ENCODE measurements at places on chromosomes 2 and 18. TPM values are rescaled to one million over a fixed set of nuclear protein-coding genes. Genes with fewer than 3 reads are reported as not detected.

- DNase-seq, result peak; percentile 93
These were observed 55.0 kb downstream of the ANKRD44 start for GRCh38 chr2:197255543-197255942.

- DNase-seq, result no peak
These were observed 144.1 kb upstream of the FOSL2 start for GRCh38 chr2:28248511-28248910.

- no peak for DNase-seq
These were observed 385.4 kb upstream of the RND3 start for GRCh38 chr2:150872756-150873395.

GRCh38 chr18:56515522-56515921, 122.9 kb downstream of the TXNL1 start:
- no peak for DNase-seq

DNA sequence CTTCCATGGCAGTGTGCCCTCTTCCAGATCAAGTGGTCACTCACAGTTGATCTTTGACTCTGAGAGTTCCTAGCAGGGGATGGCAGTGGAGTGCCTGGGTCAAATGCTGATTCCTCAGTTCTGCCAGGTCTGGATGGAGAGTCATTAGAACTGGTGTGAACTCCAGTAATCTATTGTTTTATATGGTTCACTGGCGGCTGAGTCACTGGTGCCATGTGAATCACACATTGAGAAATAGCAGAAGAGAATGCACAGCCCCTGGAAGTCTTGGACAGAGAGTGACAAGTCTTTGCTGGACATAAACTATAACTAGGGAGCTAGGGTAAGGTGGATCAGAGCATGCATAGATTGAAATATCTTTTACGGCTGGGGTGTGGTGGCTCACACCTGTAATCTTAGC, 86.9 kb downstream of the EIF2AK3 start:
- no peak for DNase-seq

DNA sequence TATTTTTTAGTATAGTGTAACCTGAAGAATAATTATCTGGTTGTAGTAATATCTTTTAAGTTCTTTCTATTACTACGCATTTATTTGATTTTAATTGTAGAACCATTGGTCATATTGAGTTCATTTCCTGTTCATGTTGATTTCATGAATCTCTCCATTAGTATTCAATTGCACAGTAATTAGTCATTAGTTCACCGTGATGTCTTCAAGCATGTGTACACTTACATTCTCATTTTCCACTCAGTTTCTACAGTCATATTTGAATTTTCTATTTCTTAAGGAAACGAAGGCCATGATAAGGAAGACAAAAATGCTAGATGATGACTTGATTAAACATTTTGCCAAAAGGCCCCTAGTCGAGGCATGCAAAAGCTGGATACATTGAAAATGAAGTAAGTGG, 333.7 kb upstream of the FANCL start:
- no peak for DNase-seq

Gene DSG4
- total RNA-seq, result not detected

Gene KCNIP3
- total RNA-seq, result 6.5 TPM

DNA sequence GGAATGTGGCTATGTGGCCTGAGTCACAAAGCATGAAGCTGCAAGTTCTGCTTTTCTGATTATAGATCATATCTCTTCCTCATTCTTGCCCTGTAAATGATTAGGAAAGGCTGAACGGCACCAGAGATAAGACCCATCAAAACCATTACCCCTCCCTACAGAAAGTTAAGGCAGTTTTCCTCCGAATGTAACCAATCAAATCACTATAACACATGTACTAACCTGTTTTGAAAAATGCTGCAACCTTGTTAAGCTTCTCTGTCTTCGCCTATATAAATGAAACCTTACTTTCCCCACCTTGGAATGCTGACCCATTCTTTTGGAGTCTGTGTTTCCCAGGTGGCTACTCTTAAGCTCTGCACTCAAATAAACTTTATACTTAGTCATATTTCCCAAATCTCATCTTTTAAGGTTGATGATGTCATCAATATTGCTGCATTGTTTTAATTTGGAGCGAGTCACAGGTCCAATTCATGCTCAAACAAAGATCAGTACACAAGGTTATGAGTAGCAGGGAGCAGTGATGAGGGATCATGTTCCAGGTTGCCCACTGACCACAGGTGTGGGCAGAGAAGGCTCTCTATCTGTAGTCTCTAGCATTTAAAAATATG, 662.3 kb downstream of the IRS1 start:
- DNase-seq, result no peak

Gene HJURP
- not detected for total RNA-seq

Gene AOX1
- 1.5 TPM for total RNA-seq

DNA sequence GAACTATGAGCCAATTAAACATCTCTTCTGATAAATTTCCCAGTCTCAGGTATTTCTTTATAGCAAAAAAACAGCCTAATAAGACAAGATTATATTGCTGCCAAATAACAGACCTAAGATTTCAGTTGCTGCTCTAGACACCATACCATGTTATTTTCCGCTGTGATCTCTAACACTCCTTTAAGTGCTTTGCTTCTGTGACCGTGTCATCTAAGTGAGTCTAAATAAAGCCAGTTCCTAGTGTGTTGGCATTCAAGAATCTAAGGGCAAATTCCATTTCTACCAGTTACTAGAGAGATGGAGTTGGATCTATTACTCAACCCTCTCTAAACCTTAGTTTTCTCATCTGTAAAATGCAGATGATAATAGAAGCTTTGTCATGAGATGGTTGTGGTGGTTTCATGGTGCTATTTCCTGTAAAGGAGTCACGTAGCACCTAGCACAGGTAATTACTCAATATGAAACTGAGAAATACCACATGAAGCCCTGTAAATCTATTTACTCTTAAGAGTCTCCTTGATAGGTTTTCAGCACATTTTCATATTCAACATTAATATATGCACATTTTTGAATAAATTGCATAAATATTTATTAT, 40.5 kb downstream of the SPHKAP start:
- DNase-seq, result no peak

DNA sequence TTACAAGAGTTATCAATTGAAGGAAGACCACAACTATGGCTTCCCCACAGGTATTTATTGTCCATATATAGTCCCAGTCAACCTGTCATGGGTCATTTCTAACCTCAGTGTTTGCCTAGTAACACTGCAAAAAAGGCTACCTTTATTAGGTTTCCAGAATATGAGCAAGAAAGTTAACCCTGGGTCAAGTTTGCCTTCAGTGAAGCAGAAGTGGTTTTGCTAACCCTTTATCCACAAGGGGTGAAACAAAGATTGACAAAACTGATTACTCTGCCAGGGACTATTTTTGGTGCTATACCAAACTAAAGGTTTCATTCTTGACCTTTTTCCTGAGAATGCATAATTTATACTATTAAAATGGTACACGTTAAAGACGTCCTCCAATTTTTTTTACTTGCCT, 28.8 kb downstream of the SP100 start:
- DNase-seq, result no peak

DNA sequence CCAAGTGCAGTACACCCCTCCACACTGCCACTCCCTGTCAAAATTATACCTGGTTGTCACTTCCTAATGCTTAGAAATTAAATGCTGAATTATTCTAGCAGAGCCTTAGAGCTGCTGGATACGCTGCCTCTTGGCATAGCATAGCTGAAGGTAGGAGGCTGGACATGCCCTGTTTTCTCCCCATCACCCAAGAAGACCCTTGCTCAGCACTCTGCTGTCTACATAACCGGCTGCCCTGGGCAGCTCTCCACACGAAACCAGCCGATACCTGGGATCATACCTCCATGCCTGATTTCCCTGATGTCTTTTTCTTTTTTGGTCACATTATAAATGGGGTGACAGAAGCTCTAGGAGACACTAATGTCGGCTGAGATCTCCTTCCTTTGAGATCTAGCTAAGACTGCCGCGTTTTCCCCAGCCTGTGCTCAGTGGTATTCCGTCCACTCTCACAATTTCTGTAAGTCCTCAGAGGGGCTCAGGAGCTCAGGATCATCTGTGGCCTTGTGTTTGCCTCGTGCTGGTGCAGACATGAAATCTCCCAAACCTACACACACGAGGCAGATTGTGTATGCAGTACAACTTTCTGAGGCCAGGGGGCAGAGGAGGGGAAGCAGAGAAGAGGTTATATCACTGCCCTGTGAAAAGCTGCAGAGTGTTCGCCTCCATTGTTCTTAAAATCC, 13.5 kb upstream of the ZAP70 start:
- DNase-seq, result no peak

DNA sequence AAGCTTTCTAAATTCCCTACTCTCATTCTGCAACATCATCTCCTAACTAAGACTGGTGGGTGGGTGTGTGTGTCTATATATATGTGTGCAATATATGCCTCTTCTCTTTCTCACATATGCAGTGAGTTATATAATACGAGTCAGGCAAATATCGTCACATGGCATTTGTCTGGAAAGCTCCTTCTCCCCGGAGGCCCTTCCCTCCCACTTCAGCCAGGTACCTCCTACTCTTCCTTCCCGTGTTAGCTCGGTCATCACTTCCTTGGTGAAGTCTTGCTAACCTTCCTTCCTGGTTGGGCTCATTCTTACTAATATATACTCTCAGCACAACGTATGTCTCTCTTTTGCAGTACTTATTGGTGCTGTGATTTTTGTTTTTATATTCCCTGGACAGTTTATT, 66.4 kb upstream of the NCK2 start:
- no peak for DNase-seq

Gene KIAA2012
- total RNA-seq, result not detected

DNA sequence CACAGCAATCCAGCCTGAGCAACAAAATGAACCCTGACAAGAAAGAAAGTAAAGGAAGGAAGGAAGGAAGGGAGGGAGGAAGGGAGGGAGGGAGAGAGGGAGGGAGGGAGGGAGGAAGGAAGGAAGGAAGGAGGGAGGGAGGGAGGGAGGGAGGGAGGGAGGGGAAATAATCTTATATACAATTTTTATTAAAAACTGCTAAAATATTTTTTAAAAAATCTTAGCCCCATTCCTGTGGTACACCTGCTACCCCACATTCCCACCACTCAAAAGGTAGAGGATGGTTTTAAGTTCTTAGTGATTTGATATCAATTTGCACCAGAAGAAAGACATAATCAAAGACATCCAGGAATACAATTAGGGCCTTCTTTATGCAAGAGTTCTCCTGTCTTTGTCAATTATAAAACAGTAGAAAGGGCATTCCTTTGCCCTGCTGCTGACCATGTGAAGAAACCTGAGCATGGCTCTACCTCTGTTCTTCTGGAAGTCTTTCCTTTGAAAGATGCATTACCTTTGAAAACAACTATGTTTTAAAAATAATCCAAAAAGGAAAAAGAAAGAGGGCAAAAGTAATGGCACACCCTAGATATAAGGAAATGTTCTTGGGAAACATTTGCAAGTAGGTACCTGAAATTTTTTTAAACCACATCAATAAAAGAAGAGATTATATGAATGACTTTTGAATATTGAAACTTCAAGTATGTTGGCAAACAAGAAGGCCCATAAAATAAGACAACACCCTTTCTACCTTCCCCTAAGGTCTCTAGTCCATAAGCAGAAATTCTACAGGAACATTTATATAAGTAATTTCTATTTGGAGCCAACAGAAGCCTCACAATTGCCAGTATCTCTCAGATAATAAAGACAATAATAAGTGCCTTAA, 33.7 kb upstream of the ACVR2A start:
- no peak for DNase-seq

- no peak for DNase-seq
These were observed 176.9 kb downstream of the BCL2 start for GRCh38 chr18:63142594-63143225.

Gene GYPC
- total RNA-seq, result 113 TPM

- peak; percentile 91 for DNase-seq
These were observed 264.7 kb downstream of the CYP26B1 start for GRCh38 chr2:71882949-71883472.

Gene SERPINB3
- total RNA-seq, result not detected

GRCh38 chr2:8582651-8583399, 99.0 kb upstream of the ID2 start:
- no peak for DNase-seq

DNA sequence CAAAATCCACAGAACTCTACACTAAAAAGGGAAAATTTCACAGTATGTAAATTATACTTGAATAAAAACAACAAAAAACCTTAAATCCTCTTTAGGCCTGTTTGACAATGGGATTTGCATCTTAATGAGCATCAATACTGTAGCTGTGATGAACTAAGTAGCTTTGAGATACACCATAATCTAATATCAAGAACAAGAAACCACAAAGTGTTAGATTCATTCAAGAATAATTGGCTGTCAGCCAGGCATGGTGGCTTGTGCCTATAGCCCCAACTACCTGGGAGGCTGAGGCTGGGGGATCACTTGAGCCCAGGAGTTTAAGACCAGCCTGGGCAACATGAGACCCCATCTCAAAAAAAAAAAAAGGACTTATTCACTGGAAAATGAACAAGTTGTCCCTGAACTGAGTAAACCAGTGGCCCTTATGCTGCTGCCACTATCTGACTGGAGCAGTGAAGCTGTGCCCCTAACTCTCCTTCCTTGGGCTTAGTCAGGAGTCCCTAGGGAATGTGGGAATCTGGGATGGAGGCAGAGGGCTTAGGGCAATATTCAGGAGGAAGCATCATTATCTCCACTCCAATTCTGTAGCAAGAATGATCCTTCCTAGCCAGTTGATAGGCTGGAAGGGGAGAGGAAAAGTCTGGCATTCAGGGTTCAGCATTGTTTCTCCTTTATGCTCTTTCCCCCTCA, 88.5 kb downstream of the PRKCE start:
- DNase-seq, result no peak

GRCh38 chr2:51265539-51265938, 233.6 kb upstream of the NRXN1 start:
- no peak for DNase-seq

Gene RESP18
- not detected for total RNA-seq

Gene LIMS2
- 207 TPM for total RNA-seq

GRCh38 chr2:57479981-57480380, 566.6 kb upstream of the VRK2 start:
- no peak for DNase-seq

Gene AKAIN1
- not detected for total RNA-seq

Gene OBSL1
- 199 TPM for total RNA-seq

DNA sequence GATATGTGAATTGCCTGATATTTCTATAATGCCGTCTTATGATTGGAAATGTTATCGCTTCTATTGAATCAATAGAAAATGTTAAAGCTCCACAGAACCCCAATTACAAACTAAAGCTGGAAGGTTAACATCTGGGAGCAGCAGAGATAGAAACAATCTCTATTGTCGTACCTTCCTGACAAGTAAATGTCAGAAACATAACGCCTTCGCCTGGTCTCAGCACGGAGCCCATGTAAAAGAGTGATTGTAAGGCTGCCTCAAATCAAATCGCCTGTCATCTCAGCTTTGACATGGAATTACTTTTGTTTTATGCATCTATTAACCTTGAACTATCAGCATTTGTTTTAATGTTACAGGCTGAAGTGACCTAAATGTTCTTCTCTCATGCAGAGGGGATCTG, 885.9 kb upstream of the PIK3C3 start:
- no peak for DNase-seq

- no peak for DNase-seq
These were observed 32.0 kb upstream of the MYCN start for GRCh38 chr2:15908371-15908770.

Gene ATIC
- 36.8 TPM for total RNA-seq
